Germinal center (tissue), 1 donor: ENCODE measurements at places on chromosomes 11 and 22.
A peak's percentile ranks its signal among the peaks of the same experiment; 100 is the strongest.

DNA sequence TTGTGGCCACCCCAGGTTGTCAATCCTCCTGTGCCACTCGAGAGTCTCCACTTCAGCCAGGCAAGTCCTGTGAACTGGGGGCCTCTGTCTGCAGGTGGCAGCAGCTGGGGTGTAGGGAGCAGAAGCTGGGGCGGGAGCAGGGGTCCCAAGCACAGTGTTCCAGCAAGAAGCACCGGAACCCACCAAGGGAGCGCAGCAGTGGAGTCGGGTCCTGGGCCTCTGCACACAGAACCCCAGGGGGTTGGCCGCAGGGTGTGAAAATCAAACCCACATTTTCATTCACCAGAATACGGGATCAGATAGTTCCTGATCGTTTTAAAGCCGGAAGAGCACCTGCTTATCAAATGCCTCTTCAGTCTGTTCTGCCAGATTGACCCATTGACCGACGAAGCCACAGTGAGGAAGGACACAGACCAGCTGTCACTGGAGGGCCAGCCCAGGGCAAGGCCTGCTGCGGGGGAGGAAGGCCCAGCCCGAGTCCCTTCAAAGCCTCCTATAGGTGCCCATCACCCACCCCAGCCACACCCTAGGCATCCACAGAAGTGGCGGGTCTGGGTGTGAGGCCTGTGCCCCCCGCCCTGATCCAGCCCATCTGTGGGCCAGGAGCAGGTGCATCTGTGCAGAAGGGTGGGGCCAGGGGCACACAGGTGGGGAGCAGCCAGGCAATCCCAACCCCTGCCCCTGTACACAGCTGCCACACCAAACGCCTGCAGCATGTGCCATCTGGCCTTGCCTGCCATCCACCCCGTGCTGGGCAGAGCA is 34.1 kb downstream of the RSPH14 start:
- DNase-seq: no peak

DNA sequence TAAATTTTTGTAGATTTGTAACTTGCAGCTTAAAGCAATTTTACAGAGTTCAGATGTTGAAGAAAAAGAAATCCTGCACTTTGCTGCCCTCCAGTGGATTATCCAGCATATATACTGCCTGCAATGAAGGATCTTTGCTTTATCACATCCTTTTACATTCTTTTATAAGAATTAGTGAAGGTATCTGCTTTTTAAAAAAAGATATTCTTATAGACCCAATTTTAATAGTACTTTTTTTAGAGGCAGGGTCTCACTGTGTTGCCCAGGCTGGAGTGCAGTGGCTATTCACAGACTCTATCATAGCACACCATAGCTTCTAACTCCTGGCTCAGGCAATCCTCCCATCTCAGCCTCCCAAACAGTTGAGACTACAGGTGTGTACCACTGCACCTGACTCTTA is 60.7 kb downstream of the TTC17 start:
- DNase-seq: peak; percentile 24

DNA sequence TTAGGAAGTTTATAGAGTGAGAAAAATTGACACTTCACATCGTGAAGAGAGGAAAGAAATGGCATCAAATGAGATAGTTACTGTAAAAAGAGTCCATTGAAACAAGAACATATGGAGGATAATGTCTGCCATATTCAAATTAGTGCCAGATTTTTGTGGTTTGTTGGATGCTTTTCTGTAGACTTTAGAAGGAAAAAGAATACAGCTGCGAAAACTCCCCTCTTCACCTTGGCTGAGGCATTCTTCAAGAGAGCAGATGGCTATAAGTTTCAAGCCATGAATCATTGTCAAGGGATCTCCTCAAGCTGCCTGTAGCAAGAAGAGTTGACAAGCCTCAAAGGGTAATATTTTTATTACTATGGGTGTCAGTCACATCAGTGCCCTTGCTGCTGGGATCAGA is 507.4 kb upstream of the RAG2 start:
- DNase-seq: no peak

DNA sequence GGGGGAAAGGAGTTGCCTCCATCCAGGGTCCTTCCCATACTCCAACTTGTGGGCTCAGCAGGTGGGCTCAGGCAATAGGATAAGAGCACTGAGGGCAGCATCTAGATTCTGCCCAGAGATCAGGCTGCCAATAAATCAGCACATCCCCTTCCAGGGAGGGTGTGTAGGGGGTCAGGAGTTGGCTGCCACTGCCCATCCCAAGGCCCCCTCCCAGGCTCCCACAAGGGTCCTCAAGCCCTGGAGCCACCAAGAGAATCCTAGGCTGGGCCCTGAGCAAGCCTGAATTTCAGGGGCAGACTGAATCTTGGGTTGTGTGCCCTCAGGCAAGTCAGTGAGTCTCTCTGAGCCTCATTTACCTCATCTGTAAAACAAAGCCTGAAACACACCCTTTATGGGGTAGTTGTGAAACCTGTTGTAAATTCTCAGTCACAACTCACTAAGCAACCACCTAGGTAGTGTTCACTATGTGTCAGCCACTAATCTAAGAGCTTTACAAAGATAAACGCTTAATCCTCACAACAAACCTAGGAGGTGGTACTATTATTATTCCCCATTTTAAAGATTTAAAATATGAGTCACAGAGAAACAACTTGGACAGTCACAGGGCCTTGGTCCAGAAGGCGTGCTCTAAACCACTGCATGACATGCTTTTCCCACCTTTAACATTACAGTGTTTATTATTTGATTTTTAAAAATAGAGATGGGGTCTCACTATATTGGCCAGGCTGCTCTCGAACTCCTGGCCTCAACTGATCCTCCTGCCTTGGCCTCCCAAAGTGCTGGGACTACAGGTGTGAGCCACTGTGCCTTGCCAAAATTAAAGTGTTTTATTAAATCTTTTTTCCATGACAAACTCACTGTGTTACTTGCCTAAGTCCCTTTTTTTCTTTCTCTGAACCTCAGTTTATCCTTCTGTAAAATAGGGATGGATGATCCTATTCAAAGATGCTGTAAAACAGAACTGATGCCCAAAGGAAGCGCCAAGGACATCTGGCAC is 36.2 kb downstream of the LMO1 start:
- no peak for DNase-seq

- DNase-seq: no peak
Measured at GRCh38 chr11:128926000-128926399, 16.7 kb downstream of the TP53AIP1 start.

GRCh38 chr11:124085583-124085982 is 29.7 kb upstream of the VWA5A start:
- no peak for DNase-seq

DNA sequence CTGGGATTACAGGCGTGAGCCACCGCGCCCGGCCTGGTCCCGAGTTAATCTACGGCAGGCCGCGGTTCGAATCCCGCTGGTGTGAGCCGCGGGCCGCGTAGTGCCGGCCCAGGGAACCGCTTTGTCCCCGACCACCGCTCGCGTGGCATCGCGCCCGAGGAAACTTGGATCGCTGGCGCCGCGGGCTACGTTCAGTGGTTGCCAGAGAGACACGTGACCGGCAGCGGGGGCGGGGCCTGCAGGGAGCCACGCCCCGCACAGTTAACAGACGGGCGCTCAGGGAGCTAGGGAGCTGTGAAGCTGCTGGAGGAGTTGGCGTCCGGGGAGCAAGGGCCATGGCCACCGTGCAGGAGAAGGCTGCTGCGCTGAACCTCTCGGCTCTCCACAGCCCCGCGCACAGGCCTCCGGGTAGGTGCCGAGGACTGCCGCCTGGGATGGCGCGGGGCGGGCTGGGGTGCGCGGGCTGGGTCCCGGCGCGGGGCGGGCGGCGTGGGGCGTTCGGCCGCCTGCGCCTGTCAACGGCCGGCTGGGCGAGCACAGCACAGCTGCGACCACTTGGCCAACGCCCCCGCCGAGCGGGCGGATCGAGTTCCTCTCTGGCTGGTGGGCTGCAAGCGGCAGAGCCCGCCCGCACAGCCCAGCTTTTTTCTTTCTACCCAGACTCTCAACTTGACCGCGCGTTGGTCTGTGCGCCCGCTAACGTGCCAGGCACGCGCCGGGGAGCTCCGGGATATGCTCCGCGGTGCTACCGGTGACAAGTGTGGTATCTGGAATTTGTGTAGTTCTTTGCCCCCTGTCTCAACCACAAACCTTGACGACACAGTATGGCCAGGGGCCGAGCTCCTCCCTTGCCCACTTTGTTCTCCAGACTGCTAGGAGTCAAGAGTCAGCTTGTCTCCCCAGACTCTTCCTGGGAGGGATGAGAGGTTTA is at the start of gene DEPDC7:
Gene DEPDC7, plus strand, starts transcription at position 258 of the 931 bp plus-strand sequence. Its CDS starts 78 bp downstream, at position 336.
- peak; percentile 84 for DNase-seq

DNA sequence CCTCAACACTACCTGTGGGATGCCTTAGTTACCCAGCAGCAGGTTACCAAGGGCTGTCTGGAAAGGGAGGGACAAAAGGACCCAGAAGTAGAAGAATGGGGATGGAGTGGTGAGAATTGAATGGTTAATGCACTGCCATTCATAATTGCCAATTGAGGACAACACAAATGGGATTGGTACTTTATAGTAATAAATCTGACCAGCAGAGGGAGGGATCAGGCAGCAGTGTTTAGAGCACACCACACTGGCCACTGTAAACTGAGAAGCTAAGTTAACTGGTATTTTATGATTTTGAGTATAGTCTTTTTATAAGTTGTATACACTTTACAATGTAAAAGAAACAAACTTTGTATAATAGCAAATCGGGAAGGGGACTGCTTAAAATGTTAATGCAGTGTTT is 10.7 kb downstream of the TBRG1 start:
- peak; percentile 14 for DNase-seq

DNA sequence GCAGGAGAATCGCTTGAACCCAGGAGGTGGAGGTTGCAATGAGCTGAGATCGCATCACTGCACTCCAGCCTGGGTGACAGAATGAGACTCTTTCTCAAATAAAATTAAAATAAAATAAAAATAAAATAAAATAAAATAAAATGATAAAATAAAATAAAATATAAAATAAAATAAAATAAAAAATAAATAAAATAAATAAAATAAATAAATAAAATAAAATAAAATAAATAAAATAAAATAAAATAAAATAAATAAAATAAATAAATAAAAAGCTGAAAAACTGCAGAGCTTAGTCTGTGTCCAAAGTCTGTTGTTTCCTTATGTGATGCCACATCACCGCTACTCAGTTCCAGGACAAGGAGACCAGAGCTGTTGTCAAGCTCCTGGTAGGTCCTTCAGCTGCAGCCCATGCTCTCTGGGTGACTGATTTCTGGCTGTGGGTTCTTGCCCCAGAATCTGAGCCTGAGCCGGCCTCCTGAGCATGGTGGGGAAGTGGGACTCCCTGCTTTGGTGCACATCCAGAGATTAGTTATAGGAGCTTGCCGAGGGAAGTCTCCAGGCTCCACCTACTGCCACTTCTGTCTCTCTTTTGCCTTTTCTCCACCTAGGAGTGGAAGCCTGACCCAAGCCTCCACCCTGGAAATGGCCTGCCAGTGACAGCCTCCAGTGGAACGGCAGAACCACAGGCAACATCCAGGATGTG is 31.3 kb upstream of the ADA2 start:
- DNase-seq: no peak

DNA sequence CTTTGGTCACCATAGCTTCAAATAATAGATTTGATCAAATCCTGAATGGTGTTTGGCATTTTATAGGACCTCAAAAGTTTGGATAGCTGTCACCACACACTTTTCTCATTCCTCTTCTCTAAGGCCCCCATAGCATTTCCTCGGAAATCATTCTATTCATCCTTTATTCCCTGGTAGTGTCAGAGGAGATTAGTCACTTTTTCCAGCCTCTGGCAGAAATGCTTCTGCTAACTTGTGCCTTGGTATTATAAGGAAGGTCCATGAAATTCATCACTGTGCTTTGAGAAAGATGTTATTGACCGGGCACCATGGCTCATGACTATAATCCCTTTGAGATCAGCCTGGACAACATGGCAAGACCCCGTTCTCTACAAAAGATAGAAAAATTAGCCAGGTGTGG is 19.7 kb upstream of the NUP160 start:
- DNase-seq: no peak

DNA sequence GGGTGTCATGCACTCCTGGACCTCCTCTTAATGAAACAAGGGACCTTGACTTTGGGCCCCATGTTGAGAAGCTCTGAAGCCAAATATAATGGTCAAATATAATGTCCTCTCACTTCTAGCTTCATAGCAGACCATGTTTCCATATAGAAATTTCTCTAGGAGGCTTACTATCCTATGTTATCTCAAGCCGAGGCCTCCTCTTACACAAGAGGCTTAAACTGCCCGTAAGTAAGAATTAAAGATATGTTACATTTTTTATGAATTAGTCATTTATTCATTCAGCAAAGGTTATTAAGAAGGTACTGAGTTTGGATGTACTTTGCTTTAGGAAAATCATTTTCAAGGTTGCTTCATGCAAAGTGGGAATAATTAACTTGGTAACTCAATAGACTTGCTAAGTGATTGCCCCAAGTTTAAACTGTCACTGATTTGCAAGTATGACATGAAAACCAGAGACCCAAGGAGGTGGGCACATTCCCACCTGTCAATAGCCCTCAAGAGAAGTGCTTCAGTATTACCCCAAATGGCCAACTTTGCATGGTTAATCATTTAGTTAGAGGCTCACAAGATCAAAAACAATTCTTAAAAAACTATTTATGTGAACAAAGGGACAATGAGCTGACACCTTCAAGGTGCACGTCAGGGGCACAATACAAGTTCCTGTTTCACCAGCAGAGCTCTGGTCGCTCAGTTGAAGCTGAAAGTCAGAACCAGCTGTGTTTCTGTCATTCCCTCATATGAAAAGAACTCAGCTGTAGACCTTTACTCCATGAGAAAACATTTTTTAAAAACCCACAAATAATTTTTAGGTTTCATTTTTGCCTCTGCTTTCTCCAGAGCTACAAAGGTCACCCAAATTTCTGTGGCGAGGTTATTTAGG is 20.9 kb downstream of the BDNF start:
- no peak for DNase-seq

- no peak for DNase-seq
Measured at GRCh38 chr11:45926001-45926401, 3.5 kb downstream of the LARGE2 start.

GRCh38 chr11:107405260-107405659 is 52.4 kb downstream of the CWF19L2 start:
- no peak for DNase-seq

DNA sequence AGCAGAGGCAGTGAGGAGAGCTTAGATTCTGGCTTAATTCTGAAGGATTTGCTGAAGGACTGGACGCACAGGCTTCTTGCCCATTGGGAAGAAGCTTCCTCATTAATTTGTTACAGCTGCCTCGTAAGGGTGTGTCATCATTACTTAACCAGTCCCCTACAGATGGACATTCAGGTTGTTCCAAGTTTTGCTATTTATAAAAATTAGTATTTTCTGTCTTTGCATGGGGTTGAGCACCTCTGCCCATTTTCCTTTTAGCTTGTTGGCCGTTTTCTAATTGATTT is 38.1 kb downstream of the CAPN1 start:
- DNase-seq: no peak

DNA sequence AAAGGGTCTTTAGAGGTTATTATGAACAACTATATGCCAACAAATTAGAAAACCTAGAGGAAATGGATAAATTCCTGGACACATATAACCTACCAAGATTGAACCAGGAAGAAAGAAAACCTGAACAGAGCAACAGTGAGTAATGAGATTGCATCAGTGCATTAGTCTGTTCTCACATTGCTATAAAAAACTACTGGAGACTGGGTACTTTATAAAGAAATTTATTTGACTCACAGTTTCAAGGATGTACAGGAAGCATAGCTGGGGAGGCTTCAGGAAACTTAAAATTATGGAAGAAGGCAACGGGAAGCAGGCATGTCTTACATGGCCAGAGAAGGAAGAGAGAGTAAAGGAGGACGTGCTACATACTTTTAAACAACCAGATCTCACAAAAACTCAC is 70.8 kb upstream of the GNAZ start:
- DNase-seq: no peak

- DNase-seq: peak; percentile 73
Measured at GRCh38 chr11:36292311-36292722, 3.1 kb upstream of the COMMD9 start.
